Activated CD8-positive, alpha-beta memory T cell treated with anti-CD3 and anti-CD28 coated beads for 4 hours (primary cell): ENCODE measurements at places on chromosomes 6 and 20.

- DNase-seq: no peak
Measured at GRCh38 chr6:112189494-112189893, 64.9 kb downstream of the LAMA4 start.

GRCh38 chr6:161557333-161558107 is 283.7 kb upstream of the AGPAT4 start:
- no peak for DNase-seq

DNA sequence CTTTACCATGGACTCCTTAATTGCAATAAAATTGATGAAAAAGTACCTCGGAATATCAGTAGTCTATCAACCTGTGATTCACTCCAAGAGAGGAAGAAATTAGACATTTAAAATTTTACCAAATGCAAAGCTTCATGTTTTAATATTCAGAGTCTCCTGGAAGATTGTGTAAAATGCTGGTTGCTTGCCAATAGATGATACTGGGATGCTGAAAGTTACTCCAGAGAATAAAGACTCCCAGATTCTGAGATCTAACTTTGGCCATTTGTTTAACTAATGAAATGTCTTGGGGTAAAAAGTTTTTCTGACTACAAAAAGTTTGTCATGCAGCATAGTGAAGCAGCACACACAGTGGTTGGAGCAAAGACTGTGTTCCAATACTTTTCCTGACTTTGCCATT is 176.7 kb upstream of the RSPO3 start:
- DNase-seq: no peak

DNA sequence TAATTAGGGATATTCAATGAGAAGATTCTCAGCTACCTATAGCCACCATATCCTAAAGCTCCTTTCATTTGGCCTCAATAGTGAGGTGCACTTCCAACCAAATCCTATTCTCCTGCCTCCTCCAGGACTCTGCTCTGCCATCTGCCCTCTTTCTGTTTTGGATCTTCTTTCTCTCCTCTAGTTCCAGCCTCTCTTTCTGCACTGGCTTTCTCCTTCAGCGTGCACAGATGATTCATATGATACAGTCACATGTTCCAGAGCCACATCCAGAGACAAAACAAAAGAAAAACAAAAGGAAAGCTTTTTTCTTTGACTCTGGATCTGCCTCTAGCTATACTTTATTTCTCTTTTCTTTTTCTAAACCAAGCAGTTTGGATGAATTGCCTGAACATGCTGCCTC is 531.9 kb upstream of the MAN1A1 start:
- DNase-seq: no peak

DNA sequence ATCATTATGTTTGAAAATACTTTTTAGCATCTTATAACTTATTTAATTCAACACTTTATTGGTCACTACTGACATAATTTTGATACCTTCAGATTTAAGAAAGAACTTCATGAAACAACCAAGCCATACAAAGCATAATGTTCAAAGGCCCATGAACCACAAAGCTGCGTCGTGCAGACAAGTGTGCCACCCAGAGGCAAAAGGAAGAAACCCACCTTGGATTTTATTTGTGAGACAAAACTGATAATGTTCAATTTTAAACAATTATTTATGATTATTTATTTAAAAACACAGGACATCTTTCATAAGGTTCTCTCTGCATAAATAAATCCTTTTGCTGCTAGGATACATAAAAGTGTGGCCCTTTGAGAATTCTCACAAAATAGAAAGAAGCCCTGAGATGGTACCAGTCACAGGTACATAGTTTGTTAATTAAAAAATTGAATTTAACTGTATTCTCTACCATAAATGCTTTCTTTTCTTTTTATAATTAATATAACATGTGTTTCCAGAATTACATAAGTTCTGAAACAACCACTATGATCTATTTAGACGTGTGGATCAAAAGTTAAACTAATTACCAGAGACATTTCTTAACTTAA is 143.7 kb downstream of the RALGAPA2 start:
- DNase-seq: no peak

- no peak for DNase-seq
Measured at GRCh38 chr6:127768223-127768622, 132.6 kb downstream of the THEMIS start.

DNA sequence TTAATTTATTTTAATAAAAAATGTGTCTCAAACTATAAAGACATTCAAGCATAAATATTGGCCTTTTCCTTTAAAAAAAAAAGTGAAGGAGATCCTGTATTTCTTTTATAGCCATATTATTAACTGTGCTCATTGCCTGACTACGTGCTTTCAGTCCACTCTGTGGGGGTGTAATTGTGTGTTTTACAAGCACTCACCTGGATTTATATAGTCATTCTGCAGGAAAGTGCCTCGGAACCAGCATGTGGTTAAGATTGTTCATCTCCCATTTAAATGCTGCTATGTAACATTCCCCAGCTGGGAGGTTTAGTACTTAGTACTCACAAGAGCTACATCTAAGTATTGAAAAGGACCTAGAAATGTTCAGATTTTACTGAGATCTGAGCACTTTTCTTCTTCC is 47.9 kb upstream of the SLC22A16 start:
- no peak for DNase-seq

DNA sequence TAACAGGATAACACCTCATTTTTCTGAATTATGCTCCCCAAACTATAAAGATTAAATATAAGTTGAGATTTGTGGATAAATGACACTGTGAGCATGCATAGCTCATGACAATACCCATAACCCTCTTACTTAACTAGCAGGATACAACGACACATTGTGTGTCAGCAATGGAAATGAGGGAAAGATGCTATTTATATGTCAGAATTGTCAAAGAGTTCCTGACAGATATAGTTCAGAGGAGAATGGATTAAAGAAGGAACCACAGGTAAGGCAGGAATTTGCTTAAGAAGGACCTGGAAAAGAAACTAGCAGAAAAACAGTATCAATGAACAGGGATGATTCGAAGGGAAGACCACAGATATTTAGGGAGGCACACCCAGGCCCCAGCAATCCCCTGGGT is 591.0 kb downstream of the DHX35 start:
- no peak for DNase-seq

DNA sequence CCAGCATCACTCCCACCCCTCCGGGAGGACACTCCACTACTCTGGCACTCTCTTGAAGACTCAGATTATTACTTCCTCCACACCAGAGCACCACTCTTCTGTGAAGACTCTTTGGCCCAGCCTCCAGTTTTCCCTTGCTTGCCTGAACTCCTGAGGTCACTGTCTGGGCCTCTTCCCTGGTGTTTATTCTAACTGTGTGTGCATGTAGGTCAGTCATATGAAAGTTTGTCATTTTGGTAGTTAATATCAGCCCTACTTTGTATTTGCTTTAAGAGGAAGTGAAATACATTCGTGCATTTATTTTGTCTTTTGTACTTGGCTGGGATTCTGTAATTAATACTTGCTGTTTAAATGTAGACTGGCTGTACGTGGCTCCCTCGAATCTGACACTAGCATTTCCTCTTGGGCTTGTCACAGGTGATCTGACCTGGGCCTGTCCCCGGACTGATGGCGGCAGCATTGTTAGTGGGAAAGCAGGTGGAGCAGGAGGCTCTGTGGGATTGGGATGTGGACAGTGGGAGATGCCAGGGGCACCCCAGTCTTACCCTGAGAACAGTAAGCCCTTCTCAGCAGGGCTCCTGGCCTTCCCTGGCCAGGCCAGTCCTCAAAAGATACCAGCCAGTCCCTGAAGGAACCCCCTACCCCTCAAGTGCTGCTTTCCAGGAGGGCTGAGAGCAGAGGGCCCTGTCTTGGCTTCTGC is 350.5 kb downstream of the CDC5L start:
- DNase-seq: no peak

GRCh38 chr20:16488616-16489015 is 84.6 kb downstream of the KIF16B start:
- DNase-seq: no peak
